ENCODE measurements at places on chromosomes 6 and 20. TPM values are rescaled to one million over a fixed set of nuclear protein-coding genes. Genes with fewer than 3 reads are reported as not detected.

The HLA-DOB gene
- 13.7 TPM for total RNA-seq

The FLRT3 gene
- total RNA-seq = not detected

The APOBEC2 gene
- not detected for total RNA-seq

The XKR7 gene
- total RNA-seq = not detected

The CST5 gene
- not detected for total RNA-seq

The SLC17A1 gene
- 0.71 TPM for total RNA-seq

The RALGAPB gene
- total RNA-seq = 57.4 TPM

The EEF1A2 gene
- total RNA-seq = 0.86 TPM

The RPP40 gene
- 1.3 TPM for total RNA-seq

The SLC24A3 gene
- total RNA-seq = 0.09 TPM

The HNF4A gene
- total RNA-seq = not detected

The TMEM244 gene
- total RNA-seq = not detected

The EFCAB8 gene
- 2.3 TPM for total RNA-seq

The OR2H1 gene
- not detected for total RNA-seq

The CNKSR3 gene
- not detected for total RNA-seq

The GSTA3 gene
- total RNA-seq = not detected

The TP53TG5 gene
- total RNA-seq = not detected

The MC3R gene
- total RNA-seq = not detected

The ADGRF1 gene
- total RNA-seq = not detected

The ULBP3 gene
- 0.64 TPM for total RNA-seq

The SERPINB6 gene
- total RNA-seq = 129 TPM

The ZC3H12D gene
- 0.49 TPM for total RNA-seq

The TBX18 gene
- total RNA-seq = not detected

The ZSCAN31 gene
- total RNA-seq = 2.2 TPM

The SLC32A1 gene
- total RNA-seq = not detected

The PTPRT gene
- total RNA-seq = not detected

The ATP6V1G2 gene
- 2.1 TPM for total RNA-seq

The LAMA5 gene
- total RNA-seq = 1.0 TPM

The SEL1L2 gene
- not detected for total RNA-seq

The SMPDL3A gene
- total RNA-seq = 4.3 TPM

The SIM1 gene
- total RNA-seq = not detected

The SAPCD1 gene
- total RNA-seq = 5.4 TPM
